Kidney (tissue), 22 donors: ENCODE measurements at places on chromosomes 11 and 22.

- no peak for DNase-seq
Measured at GRCh38 chr11:74989260-74989638, 516 bp downstream of the NEU3 start.

DNA sequence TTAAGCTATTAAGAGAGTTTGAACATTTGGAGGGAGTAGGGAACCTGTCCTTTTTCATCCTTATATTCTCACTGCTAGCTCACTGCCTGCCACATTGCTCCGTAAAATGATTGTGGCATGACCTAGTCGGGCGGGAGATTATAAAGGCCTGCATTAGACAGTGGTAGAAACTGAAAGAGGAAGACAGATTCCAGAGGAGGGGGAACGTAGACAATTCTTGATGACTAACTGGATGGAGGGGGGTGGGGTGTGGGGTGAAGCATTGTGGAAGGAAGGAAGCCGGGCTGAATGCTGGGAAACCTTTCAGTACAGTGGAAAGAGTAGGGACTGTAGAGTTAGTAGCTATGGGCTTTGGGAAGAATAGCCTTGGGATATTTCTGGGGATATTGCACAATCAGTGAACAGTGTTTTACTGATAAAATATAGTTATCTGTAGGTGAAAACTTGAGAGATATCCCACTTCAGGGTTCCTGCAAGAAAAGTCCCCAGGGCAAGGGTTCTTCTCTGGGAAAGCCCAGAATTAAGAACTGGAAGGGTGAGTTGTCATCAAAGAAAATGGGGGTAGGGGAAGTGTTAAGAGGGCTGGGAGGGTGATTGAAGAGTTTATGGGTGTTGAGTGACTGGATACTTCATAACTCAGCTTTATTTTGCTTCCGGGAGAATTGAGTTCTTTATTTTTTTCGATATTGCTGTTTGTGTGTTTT is 2.1 kb downstream of the MED15 start:
- no peak for DNase-seq

- DNase-seq: no peak
Measured at GRCh38 chr11:121648306-121648705, 195.5 kb upstream of the SORL1-AS1 start.

GRCh38 chr11:7439746-7440320 is 45.5 kb upstream of the OLFML1 start:
- DNase-seq: no peak

- DNase-seq: no peak
Measured at GRCh38 chr22:46028106-46028991, 51.4 kb upstream of the WNT7B start.

DNA sequence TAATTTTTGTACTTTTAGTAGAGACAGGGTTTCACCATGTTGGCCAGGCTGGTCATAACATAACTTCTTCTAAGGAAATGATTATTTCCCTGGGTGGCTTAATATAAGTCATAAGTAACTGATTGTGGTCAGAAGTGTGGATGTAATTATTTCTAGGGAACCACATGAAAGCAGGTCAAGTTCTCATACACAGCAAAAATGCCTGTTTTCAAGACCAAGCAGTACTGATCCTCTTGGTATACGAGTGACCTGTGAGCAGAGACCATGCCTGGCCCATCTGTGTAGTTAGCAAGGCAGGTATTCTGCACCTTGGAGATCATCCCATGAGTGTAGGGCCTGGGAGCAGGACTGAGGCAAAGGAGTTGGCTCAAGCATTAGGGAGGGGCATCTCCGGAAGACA is 32.5 kb upstream of the NUCB2 start:
- no peak for DNase-seq

GRCh38 chr11:1102221-1102971 is 27.7 kb downstream of the MUC2 start:
- DNase-seq: no peak

- no peak for DNase-seq
Measured at GRCh38 chr22:27075891-27076290, 418.5 kb downstream of the MIAT start.

DNA sequence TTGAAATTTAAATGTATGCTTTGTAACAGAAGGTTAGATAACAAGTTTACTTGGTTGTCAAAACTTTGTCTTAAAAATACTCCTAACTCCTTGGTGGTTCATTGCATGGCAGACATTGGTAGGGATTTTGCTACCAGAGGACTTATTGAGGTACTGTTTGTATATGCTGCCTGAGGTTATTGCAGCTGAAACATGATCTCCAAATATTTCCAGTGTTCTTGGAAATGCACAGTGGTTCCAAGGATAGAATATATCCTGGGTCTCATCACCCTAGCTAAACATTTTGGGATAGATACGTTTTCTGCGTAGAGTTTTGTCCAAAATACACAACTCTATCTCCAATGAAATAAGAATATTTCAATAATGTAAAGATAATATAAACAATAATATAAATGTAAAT is 109.2 kb downstream of the RAB38 start:
- DNase-seq: peak; percentile 23

- no peak for DNase-seq
Measured at GRCh38 chr22:41308054-41308453, 6.7 kb downstream of the ZC3H7B start.

DNA sequence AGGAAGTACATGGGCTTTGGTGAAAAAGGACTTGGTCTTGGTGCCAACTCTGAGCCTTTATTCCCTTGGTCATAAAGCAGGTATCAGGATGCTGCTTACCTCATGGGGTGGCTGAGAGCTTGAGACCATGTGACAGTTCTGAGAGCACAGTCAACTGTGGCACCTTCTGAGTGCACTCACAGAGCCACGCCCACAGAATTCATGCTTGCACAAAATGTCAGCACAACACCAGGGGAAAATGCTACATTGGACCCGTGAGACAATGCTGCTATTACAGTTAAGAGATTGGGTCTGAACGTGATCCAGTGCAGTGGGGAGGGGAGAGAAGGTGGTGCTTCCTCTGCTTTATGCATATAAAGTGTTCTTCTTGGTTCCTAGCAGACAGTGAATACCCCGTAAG is 79.5 kb upstream of the SPON1 start:
- DNase-seq: no peak
